IMR-90 (cell line): ENCODE measurements at places on chromosomes 11 and 22. TPM values are rescaled to one million over a fixed set of nuclear protein-coding genes. Genes with fewer than 3 reads are reported as not detected.
A peak's percentile ranks its signal among the peaks of the same experiment; 100 is the strongest.

DNA sequence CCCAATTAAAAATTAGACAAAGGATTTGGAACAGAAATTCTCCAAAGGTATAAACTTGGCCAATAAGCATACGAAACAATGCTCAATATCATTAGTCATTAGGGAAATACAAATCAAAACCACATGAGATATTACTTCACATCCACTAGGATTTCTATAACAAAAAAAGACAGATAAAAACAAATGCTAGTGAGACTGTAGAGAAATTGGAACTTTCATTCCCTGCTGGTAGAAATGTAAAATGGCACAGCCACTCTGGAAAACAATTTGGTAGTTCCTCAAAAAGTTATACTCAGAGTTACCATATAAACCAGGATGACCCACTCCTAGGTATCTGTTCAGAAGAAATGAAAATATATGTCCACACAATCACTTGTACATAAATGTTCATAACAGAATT lies 71.6 kb downstream of the RPL27A start:
- no peak overlapping the region for H3K27ac ChIP-seq
- H3K4me3 ChIP-seq = no peak overlapping the region
- no peak for DNase-seq
- H3K4me1 ChIP-seq = peaks cover 24% of the 10 kb centered on the region
- no peaks in the 10 kb centered on the region for H3K27me3 ChIP-seq

DNA sequence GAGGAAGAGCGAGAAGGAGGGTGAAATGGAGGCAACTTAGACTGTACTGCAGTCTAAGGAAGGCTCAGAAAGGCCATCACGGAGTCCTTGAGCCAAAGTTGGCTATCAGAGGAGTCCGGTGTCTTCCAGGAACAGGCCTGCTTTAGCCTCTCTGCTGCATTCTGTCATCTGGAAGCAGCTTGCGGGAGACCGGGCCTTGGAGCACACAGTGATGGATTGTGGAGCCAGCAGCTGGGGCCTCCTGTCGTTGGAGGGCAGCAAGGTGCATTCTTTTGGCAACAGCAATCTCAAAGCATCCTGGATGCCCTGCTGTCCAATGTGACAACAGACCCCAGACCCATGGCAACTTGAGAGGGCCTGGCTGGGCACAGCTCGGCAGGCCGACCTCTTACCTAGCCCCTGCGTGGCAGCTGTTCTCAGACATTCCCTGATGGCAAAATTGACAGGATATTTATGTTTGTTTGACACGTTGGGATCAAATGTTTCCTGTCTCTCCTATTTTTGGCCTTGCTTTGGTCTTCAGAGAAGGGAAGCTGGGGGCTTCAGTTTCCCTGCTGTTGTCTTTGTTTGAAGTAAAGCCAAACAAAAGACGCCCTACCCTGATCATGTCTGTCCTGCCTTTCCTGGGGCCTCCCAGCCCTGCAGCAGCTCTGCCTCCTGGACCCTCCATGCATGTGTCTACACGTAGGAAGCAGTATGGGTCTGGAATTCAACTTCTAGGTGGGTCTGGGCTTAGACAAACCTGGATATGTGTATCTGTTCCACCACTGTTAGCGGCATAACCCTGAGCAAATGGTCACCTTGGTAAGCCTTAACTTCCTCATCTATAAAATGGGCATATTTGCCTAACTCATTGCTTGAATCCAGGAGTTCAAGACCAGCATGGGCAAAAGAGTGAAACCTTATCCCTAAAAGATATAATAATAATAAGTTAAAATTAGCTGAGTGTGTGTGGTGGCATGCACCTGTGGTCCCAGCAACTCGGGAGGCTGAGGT lies 43.9 kb upstream of the LMO2 start:
- no peak overlapping the region for H3K27ac ChIP-seq
- no peaks in the 10 kb centered on the region for H3K36me3 ChIP-seq
- peaks cover 6% of the 10 kb centered on the region for H3K27me3 ChIP-seq
- H3K4me3 ChIP-seq = no peak overlapping the region
- peaks cover 3% of the 10 kb centered on the region for H3K4me1 ChIP-seq

DNA sequence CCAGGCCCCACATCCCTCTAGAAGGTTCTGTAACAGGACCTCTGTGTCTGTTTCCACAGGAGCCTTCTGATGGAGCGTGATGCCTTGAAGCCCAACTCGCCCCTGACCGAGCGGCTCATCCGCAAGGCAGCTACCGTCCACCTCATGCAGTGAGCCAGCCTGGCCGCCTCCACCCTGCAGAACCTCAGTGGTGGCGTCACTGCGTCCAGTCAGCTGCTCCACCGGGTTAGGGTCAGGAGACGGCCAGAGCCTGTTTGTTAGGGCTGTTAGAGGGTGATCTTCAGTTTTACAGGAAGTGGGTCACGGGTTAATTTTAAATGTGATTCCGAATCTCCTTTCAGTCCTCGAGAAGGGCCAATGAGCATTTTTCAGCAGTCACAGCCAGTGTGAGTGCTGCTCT lies 3.9 kb upstream of the GTSE1 start:
- H3K27me3 ChIP-seq = no peaks in the 10 kb centered on the region
- no peak overlapping the region for H3K27ac ChIP-seq
- H3K4me1 ChIP-seq = peaks cover 11% of the 10 kb centered on the region
- no peak for DNase-seq
- no peak overlapping the region for H3K4me3 ChIP-seq

DNA sequence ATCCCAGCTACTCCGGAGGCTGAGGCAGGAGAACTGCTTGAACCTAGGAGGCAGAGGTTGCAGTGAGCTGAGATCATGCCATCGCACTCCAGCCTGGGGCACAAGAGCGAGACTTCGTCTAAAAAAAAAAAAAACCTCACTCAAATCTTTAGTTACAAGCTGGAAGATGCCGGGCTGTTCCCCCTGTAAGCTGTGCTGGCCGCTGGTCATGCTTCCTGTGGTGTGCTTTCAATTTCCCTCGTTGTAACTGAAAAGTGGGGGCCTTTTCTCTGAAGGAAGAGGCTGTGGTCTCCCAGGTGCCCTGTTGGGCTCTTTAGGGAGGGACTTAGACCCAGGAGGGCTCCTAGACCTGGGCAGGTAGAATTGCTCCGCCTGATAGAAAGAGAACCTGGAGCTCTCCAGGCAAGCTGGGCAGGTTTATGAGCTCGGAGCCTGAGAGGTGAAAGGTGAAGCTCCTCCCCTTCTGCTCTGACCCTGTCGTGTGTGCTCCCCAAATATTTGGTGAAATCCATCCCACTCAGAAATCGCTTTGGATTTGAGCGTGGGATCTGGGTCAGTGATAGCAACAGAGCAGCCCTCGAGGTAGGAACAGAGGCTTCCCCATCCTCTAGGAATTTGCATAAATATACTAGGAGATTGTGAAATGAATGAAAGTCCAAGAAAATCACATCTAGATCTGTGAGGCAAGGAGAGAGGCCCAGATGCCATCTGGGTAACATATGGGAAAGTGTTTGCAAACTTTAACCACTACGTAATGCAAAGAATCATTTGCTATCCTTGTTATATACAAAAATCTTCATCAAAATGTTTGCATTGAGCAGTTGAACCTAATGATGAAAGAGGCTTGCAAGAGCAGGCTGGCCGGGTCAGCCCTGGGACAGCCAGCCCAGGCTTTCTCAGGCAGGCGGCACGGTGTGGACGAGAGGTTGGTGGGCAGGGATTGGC lies 154.3 kb downstream of the FBXO7 start:
- H3K4me3 ChIP-seq = no peak overlapping the region
- no peaks in the 10 kb centered on the region for H3K27me3 ChIP-seq
- peak overlapping the region; percentile 100 for H3K27ac ChIP-seq
- no peaks in the 10 kb centered on the region for H3K36me3 ChIP-seq

DNA sequence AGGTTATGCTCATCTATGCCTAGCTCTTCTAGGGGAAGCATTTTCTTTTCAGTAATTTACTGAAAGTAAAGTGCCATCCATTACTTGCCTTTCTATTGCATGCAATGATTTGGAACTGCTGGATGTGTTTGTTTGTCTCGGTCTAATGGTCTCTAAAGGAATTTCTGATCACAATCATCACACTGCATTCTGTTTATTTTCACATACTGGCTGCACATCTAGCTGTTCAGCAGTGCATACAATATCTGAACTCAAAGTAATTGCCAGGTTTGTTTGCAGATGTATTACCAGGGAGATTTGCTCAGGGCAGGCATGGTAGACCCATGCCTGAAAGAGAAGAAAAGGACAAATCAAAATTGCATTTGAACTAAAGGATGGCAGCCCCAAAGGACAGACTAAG lies 36.4 kb upstream of the CWF19L2 start:
- H3K27me3 ChIP-seq = peaks cover 4% of the 10 kb centered on the region; the same call in 1 of the 2 replicates
- H3K4me3 ChIP-seq = no peak overlapping the region
- H3K4me1 ChIP-seq = no peaks in the 10 kb centered on the region
- DNase-seq = no peak
- no peak overlapping the region for H3K27ac ChIP-seq
- no peaks in the 10 kb centered on the region for H3K36me3 ChIP-seq

The IFITM10 gene
- under 0.01 and 0.18 TPM in 2 replicates for total RNA-seq

The HIRA gene
- total RNA-seq = 13.9 and 14.5 TPM in 2 replicates

The CD3E gene
- total RNA-seq = not detected in 2 replicates

The COPB1 gene
- total RNA-seq = 341 and 415 TPM in 2 replicates
